ENCODE measurements at places on chromosomes 1 and 21.
A peak's percentile ranks its signal among the peaks of the same experiment; 100 is the strongest.

DNA sequence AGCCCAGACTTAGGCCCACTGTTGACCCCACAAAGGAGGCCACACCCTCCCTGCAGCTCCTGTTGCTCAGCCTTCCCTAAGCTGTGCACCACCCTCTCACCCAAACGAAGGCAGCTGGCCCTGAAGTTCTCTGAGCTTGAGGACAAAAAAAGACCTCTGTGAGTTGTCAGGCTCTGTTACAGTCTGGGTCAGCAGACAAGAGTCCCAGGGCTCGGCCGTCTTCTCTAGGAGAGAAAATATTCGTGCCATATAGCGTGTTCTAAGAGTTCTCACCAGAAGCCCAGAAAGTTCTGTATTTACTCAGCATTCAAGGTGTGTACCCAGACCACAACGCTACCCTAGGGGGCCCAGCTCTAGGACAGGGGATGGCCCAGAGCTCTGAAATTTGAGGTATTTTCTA is 25.5 kb upstream of the LYST start:
- no peak for DNase-seq

DNA sequence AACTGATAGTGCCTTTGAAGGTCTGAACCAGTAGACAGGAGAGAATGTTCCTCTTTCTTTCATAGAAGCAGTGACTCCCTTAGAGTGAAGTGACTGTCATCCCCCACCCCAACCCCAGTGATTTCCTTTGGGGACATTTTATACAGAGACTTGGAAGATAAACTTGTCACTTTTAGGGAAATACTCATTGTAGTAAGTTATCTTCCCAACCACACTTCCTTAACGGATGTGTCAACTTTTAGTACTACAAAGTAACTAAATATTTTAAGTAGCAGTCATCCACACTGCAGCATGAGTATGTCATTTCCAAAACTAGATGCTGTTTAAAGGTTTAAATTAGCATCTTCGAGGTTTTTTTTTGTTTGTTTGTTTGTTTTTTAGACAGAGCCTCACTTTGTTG is 13.7 kb downstream of the LRRC8B start:
- DNase-seq, result no peak

GRCh38 chr1:242189591-242189990 is 190.7 kb upstream of the MAP1LC3C start:
- no peak for DNase-seq

DNA sequence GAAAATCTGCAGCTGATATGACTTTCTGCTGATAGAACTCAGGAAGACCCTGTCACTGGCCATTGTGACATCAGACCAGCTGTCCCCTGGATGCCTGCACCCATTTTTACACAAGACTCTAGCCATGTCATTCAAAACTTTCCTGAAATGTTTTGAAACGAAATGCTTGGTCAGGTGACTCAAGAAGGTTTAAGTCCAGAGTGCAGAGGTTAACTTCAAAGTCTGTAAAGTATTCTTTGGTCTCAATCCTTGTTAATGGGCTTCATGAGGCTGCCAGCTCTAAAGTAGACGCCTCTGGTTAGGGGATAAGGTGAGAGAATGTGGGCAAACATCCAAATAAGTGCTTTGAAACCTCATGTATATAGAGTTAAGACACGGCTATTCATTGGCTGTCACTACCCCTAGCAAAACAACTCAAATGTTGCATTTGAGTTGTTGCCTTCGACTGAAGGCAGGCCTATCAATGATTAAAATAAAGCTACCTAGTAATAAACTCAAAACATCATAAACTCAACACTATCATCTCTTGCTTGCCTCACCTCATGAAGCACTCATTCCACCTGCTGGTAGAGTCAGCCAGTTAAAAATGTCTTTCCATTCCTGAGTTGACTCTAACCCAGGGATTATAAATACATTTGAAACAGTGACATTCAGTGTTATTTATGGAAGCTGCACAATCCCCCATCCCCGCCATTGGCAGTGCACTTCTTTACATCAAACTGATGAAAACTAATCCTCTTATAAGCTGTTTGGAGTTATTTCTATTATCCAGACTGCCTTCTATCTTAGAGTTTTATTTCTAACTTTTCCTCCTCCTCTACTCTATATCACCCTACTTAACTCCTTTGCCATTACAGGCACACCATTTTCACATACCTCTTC is 26.0 kb downstream of the RABIF start:
- DNase-seq, result peak; percentile 39

DNA sequence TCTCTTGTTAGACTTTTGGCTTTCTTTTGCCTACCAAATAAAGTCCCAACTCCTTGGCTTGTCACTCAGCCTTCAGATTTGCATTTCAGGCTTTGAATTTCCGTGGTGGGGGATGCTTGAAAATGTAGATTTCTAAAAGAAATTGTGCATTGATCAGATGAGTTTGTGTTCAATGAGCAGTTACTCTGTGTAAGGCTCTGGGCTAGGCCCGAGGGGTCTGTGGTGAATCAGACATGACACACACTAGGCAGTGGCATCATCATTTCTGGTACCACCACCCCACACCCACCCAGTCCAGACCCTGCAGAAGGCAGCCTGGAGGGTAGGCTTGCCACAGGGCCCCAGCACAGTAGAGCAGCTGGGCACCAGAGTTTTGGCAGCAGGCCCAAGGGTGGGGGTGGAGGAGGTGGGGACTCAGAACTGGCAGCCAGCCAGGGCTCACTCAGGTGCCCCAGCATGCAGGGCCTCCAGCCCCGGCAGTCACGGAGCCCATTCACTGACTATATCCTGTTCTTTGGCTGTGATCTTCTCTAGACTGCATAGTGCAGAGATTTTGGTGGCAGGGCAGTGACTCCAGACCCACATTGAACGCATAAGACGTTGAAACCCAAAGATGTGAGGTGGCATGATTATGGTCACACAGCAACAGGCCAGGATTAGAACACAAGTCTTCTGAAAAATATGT is 97.2 kb upstream of the ARTN start:
- DNase-seq, result peak; percentile 66

- no peak for DNase-seq
Measured at GRCh38 chr1:29936031-29936544, 699.8 kb downstream of the PTPRU start.

Measured in retinal pigment epithelial cell (primary cell).